ENCODE measurements at places on chromosomes 2 and 18. TPM values are rescaled to one million over a fixed set of nuclear protein-coding genes. Genes with fewer than 3 reads are reported as not detected.

DNA sequence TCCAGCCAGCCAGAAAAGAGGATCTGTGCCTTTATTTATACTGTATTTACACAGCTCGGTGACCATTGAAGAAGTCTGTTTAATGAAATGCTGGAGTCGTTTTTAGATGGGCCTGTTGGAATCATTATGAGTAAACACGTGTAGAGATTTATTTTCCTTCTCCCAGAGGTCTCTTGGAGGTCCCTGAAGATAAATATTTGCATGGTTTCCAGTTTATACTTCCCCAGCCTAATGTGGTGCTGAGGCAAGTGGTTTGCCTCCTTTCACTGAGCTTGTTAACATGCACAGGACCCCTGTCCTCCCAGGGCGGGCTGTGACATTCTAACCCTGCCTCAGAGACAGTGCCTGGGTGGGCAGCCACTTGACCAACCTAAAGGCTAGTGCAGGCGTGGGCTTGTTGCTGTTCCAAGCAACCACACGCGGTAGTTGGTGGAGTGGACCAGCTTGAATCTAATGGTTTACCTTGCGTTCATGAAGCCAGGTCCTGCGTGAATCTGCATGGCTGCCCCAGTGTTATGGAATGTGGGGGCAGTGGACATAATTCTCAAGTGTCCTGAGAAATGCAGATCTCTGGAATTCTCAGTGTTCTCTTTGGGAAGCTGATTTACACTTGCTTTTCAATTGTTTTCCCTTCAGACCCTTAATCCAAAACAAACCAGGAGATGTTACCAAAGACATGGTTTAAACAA, 130.2 kb upstream of the DLX2 start:
- no peak overlapping the region for H3K4me3 ChIP-seq
- H3K27me3 ChIP-seq: peaks cover 44% of the 10 kb centered on the region
- H3K36me3 ChIP-seq: no peaks in the 10 kb centered on the region
- no peak overlapping the region for H3K27ac ChIP-seq
- H3K4me1 ChIP-seq: peaks cover 16% of the 10 kb centered on the region
- DNase-seq: no peak

DNA sequence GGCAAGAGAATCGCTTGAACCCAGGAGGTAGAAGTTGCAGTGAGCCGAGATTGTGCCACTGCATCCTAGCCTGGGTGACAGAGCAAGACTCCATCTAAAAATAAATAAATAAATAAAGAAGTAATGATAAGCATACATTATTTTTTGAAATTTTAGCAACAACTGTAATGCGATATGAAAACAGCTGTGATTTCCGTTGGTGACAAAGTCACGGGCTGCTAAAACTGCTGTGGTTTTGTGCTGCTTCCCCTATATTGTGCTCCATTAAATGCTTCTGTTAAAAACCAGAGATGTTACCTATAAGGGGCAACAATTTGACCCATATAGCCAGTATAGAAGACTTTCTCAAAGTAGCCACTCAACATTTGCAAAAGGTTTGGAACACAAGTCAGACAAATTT, 8.3 kb downstream of the TRIM54 start:
- H3K4me3 ChIP-seq: no peak overlapping the region
- no peak for DNase-seq

The LIPG gene
- total RNA-seq: 0.36 TPM

The TRIM43 gene
- not detected for total RNA-seq

The AFF3 gene
- total RNA-seq: 18.6 TPM

The MC2R gene
- total RNA-seq: not detected

All from sigmoid colon (tissue), 7 donors.